ENCODE measurements at places on chromosomes 13 and 19. TPM values are rescaled to one million over a fixed set of nuclear protein-coding genes. Genes with fewer than 3 reads are reported as not detected.

DNA sequence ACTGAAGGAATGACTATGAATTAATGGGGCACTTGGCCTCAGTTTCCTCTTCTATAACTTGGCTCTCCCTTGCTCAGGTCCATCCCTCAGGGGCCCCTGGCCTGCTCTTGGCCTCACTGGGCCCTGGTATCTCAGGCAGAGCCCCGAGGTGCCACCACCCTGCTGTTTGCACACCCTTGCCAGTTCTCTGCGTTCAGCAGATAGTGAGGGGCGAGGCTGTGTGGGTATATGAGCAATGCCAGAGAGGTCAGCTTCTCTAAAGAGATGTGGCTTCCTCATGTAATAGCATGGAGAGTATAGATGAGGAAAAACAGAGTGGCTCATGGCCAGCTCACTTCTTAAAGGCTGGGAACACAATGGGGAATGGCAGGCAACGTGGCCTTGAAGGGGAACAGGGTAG, 76.1 kb downstream of the CYSLTR2 start:
- no peaks in the 10 kb centered on the region for H3K27me3 ChIP-seq
- H3K27ac ChIP-seq: no peak overlapping the region
- H3K36me3 ChIP-seq: no peaks in the 10 kb centered on the region
- H3K4me1 ChIP-seq: no peaks in the 10 kb centered on the region
- no peak overlapping the region for H3K4me3 ChIP-seq
- DNase-seq: no peak

DNA sequence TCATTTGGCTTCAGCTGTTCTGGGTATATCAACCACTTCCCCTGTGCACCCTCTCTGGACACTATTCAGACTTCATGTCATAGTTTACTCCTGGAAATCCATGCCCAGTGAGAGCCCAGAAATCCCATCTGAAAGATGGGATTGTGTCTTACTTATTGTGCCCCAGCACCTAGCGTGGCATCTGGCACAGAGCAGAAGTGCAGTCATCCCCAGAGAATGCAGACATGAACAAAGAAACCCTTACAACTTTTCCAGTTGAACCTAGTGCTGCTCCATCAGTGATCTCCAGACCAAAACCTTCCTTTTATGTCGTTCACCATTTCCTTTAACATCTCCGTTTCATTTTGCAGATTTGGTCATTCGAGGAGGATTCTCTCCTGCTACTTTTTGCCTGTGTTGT, 60.6 kb downstream of the MBNL2 start:
- no peak for DNase-seq
- no peak overlapping the region for H3K27ac ChIP-seq
- no peak overlapping the region for H3K4me3 ChIP-seq
- no peaks in the 10 kb centered on the region for H3K4me1 ChIP-seq
- no peaks in the 10 kb centered on the region for H3K36me3 ChIP-seq

- H3K27me3 ChIP-seq: no peaks in the 10 kb centered on the region
- H3K36me3 ChIP-seq: no peaks in the 10 kb centered on the region
- no peak overlapping the region for H3K4me3 ChIP-seq
- no peak for DNase-seq
These were observed 19.1 kb upstream of the CHST8 start for GRCh38 chr19:33602576-33603204.

Gene LIM2
- not detected for total RNA-seq

Gene C13orf42
- not detected for total RNA-seq

- H3K27ac ChIP-seq: no peak overlapping the region
- peaks cover 21% of the 10 kb centered on the region for H3K36me3 ChIP-seq
- no peaks in the 10 kb centered on the region for H3K4me1 ChIP-seq
- H3K27me3 ChIP-seq: no peaks in the 10 kb centered on the region
- no peak overlapping the region for H3K4me3 ChIP-seq
These were observed 19.0 kb upstream of the GPI start for GRCh38 chr19:34345947-34346351.

Gene JUND
- total RNA-seq: 496 TPM

Gene CCDC159
- 9.3 TPM for total RNA-seq

Gene RYR1
- 12.8 TPM for total RNA-seq

DNA sequence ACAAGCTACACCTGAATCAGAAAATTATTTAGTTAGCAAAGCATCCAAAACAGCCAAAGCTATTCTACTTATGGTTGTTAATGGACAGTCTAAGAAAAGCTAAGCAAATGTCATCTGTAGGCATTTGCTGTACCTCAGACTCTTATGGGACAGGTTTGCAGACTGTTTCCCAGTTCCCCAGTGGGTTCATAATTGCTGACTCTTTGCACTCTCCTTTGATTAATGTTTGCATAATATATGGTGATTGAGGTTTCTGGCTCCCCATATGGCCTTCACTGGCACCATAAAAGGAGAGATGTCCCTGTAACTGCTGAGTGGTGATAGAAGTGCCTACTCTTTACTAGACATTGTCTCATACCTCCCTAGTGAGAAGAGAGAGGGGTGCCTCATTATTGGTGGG, 142.1 kb downstream of the GPC6 start:
- no peak overlapping the region for H3K4me3 ChIP-seq
- no peak overlapping the region for H3K27ac ChIP-seq
- no peaks in the 10 kb centered on the region for H3K27me3 ChIP-seq
- H3K36me3 ChIP-seq: no peaks in the 10 kb centered on the region
- DNase-seq: no peak
- H3K4me1 ChIP-seq: no peaks in the 10 kb centered on the region

GRCh38 chr13:46086421-46086922, 18.4 kb downstream of the CPB2 start:
- DNase-seq: no peak
- H3K4me1 ChIP-seq: no peaks in the 10 kb centered on the region
- H3K27me3 ChIP-seq: no peaks in the 10 kb centered on the region
- no peak overlapping the region for H3K27ac ChIP-seq

Gene MTUS2
- 96.9 TPM for total RNA-seq

DNA sequence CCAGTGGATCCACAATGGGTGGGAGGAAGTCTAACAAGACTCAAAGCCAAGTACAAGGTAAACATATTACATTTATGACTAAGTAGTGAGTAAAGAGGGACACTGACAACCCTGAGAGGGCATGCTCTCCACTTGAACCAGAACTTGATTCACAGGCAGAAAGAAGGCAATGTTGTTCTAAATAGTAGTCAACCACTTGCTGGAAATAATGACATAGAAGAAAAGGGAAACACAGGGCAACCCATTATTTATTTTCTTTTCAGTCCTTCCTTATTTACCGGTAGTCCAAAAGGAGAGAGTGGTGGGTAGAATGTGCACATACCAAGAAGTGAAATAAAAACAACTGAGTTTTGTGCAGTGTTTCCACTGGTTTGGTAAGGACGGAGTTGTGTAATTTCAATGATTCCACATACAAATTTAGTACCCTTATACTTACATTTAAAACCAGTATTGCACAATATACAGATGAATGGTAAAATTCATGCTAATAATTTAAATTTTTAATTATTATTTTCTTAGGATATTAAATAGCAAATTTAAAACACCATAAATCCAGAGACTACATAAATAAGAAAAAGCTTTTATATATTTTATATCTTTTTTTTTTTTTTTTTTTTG, 65.9 kb downstream of the ENOX1 start:
- H3K27ac ChIP-seq: no peak overlapping the region
- no peaks in the 10 kb centered on the region for H3K27me3 ChIP-seq
- no peak for DNase-seq
- no peak overlapping the region for H3K4me3 ChIP-seq
- peaks cover 11% of the 10 kb centered on the region for H3K4me1 ChIP-seq

Gene FPR3
- total RNA-seq: not detected

GRCh38 chr19:50974702-50975556, 5.5 kb upstream of the KLK6 start:
- no peaks in the 10 kb centered on the region for H3K27me3 ChIP-seq
- no peaks in the 10 kb centered on the region for H3K4me1 ChIP-seq
- no peaks in the 10 kb centered on the region for H3K36me3 ChIP-seq
- H3K4me3 ChIP-seq: no peak overlapping the region
- DNase-seq: no peak

Gene GRK1
- 0.21 TPM for total RNA-seq

DNA sequence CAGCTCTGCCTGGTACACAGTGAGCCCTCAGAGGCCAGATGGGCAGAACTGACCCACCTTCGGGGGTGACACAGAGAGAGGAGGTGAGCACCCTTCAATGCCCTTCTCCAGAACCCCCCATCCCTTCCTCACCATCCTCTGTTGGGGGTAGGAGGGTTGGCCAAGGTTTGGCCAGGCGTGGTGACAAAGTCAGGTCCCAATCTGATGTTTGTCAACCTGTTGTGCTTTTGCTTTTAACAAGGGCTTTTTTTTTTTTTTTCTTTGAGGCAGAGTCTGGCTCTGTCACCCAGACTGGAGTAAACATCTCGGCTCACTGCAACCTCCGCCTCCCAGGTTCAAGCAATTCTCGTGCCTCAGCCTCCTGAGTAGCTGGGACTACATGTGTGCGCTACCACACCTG, 7.3 kb downstream of the PTGIR start:
- no peak overlapping the region for H3K27ac ChIP-seq
- no peak overlapping the region for H3K4me3 ChIP-seq
- H3K27me3 ChIP-seq: no peaks in the 10 kb centered on the region
- peaks cover 9% of the 10 kb centered on the region for H3K4me1 ChIP-seq
- DNase-seq: no peak
- no peaks in the 10 kb centered on the region for H3K36me3 ChIP-seq

Gene ZNF432
- 13.9 TPM for total RNA-seq

DNA sequence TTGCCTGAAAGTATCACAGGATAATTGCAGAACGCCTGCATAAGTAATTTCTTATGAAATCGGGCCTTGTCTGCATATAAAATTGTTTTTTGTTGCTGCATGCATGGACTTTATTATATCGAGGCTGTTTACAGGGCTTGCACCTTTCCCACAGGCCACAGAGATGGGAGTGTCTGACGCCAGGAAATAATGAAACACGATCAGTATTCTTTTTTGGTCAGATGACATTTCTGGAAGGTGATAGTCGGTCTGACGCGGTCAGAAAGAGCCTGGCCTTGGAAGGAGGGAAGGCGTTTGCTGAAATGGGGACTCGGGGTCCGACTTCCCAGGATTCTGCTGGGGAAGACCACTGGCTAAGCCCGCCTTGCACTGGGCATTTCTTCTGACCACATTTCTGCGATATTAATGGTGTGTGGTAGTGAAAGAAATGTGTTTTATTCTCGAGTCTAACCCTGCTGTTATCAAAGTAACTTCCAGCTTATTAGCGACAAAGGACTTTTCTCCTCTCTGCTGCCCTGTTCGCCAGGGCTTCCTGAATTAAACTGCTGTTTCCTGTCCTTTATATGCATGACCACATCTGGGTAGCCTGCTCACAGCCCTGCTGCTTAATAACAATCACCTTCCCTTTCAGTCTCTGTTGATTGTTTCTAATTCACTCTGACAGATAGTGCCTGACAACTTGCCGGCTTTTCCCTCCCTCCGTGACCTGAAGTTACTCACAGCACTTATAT, 11.6 kb upstream of the ZNF536 start:
- no peak overlapping the region for H3K4me3 ChIP-seq
- peaks cover 21% of the 10 kb centered on the region for H3K27me3 ChIP-seq
- H3K27ac ChIP-seq: no peak overlapping the region
- no peaks in the 10 kb centered on the region for H3K36me3 ChIP-seq
- H3K4me1 ChIP-seq: no peaks in the 10 kb centered on the region
- no peak for DNase-seq

DNA sequence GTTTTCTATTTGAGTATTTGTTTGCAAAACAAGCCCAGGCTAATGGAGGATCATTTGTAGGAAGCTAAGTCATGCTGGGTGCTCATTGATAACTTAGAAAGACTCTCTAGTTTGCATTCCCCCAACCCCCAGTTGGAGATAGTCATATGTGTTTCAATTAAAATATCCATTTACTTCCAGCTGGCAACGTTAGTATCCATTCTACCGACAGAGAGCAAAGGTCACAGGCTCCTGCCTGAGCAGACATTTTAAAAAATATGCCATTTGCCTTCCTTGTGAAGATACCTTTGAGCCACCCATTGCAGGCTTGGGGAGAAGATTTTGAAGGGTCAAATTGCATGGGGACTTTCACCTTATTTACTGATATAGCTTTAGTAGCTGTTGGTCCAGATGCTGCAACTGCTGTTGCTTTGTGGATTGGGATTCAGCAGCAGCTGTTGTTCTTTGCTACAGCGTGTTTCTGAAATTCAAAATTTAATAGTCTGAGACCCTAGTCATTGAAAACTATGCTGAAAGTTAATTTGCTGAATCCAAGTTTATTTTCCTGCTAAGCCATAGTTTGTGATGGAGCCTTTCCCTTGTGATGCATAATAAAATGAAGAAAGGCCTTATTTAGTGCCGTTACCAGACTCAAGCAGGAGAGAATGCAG, 335.1 kb downstream of the GPC6 start:
- no peaks in the 10 kb centered on the region for H3K27me3 ChIP-seq
- H3K27ac ChIP-seq: no peak overlapping the region
- H3K4me1 ChIP-seq: no peaks in the 10 kb centered on the region
- no peaks in the 10 kb centered on the region for H3K36me3 ChIP-seq

- no peak for DNase-seq
- H3K36me3 ChIP-seq: no peaks in the 10 kb centered on the region
- H3K4me3 ChIP-seq: no peak overlapping the region
- no peaks in the 10 kb centered on the region for H3K27me3 ChIP-seq
- H3K4me1 ChIP-seq: no peaks in the 10 kb centered on the region
- no peak overlapping the region for H3K27ac ChIP-seq
These were observed 82.8 kb upstream of the ARGLU1 start for GRCh38 chr13:106650690-106651205.

DNA sequence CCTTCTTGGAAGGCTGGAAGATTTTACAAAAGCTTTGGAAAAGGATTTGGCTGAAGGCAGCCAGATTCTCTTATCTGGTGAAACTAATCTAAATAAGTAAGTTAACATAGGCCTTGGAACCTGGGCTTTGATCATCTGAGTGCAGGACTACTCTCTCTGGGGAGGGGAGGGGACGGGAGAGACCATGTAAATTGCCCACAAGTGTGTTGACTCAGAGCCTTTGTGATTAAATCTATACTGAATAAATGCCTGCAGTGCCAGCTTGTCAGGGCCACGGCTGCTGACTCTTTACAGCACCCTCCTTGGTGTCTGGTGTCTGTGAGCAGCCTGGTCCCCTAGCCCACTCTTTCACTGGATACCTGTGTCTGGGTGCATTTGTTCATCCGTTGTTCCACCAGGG, 251.4 kb downstream of the ITGBL1 start:
- no peak overlapping the region for H3K27ac ChIP-seq
- no peak overlapping the region for H3K4me3 ChIP-seq
- H3K27me3 ChIP-seq: peaks cover 8% of the 10 kb centered on the region
- H3K4me1 ChIP-seq: no peaks in the 10 kb centered on the region

Gene LIN7B
- 24.5 TPM for total RNA-seq

DNA sequence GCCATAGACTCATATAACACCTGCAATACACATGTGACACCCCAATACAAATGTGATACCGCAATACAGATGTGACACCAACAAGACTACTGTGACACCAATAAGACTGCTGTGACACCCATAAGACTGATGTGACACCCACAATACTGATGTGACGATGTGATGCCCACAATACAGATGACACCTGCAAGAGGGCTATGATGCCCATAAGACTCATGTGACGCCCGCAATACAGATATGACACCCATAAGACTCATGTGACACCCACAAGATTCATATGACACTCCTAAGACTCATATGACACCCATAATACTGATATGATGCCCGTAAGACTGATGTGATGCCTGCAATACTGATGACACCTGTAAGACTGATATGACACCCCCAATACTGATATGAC, 113.0 kb downstream of the MRPL57 start:
- H3K36me3 ChIP-seq: no peaks in the 10 kb centered on the region
- no peak for DNase-seq

Gene GIPC3
- 0.54 TPM for total RNA-seq

GRCh38 chr13:32257649-32258048, 57.5 kb downstream of the ZAR1L start:
- H3K27me3 ChIP-seq: no peaks in the 10 kb centered on the region
- H3K4me1 ChIP-seq: peaks cover 19% of the 10 kb centered on the region
- H3K36me3 ChIP-seq: no peaks in the 10 kb centered on the region
- DNase-seq: no peak

Measured in cardiac muscle cell (in vitro differentiated cells and primary cell).